ENCODE measurements at places on chromosomes 2 and 18. TPM values are rescaled to one million over a fixed set of nuclear protein-coding genes. Genes with fewer than 3 reads are reported as not detected.

Gene COA5
- 31.2 TPM for total RNA-seq

GRCh38 chr2:196096982-196097745, 28.5 kb upstream of the DNAH7 start:
- H3K4me3 ChIP-seq = no peak overlapping the region
- H3K4me1 ChIP-seq = peaks cover 8% of the 10 kb centered on the region
- no peak overlapping the region for H3K27ac ChIP-seq
- no peaks in the 10 kb centered on the region for H3K27me3 ChIP-seq
- no peaks in the 10 kb centered on the region for H3K36me3 ChIP-seq
- no peak for DNase-seq

DNA sequence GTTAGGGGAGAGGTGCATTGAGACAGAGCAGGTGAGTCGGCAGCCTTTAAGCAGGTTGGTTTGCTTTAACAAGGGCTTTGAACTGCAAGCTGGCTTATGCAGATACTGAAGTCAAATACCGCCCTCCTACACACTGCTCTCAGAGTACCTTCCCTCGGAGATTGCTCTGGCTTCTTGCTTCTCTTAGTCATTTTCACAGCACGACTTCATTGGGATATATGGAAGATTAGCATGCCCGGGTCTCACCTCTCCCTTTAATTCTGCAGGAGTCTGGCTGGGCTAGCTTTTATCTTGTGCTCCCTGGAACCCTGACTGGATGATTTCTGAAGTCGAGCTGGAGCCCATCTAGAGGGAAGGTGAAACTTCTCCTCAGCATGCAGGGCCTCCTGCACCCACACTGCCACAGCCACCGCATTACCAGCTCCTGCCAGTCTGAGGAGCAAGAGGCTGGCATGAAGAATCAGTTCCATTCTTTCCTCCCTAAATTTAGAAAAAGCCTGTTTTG, 395.5 kb upstream of the HNRNPA3 start:
- H3K27me3 ChIP-seq = no peaks in the 10 kb centered on the region
- DNase-seq = no peak
- H3K36me3 ChIP-seq = no peaks in the 10 kb centered on the region
- H3K4me3 ChIP-seq = no peak overlapping the region
- H3K4me1 ChIP-seq = peaks cover 8% of the 10 kb centered on the region

DNA sequence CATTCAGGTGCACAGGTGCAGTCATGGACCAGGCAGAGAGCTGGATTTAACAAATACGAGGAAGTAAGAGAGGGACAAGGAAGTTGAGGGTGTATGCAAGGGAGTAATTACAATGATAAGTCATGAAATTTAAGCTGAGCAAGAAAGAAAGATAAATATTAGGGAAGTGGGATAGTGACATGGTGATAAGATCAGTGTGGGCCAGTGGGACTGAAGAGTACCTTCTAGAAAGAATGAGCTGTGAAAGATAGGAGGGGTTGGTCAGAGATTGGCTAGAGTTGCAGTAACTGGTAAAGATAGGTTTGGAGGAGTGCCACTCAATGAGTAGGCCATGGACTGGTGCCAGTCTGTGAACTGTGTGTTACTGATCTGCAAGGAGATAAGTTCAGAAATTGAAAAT, 200.8 kb upstream of the SIX3 start:
- H3K27me3 ChIP-seq = no peaks in the 10 kb centered on the region
- DNase-seq = no peak
- no peak overlapping the region for H3K27ac ChIP-seq
- no peak overlapping the region for H3K4me3 ChIP-seq

Gene RELCH
- total RNA-seq = 29.9 TPM

- H3K27me3 ChIP-seq = no peaks in the 10 kb centered on the region
- no peak overlapping the region for H3K27ac ChIP-seq
- H3K4me1 ChIP-seq = no peaks in the 10 kb centered on the region
- no peak for DNase-seq
These were observed 461.6 kb downstream of the BCL11A start for GRCh38 chr2:60091894-60092293.

Gene ATP6V1B1
- total RNA-seq = 2.2 TPM

- H3K4me1 ChIP-seq = peaks cover 10% of the 10 kb centered on the region
- no peak overlapping the region for H3K27ac ChIP-seq
- H3K4me3 ChIP-seq = no peak overlapping the region
- no peak for DNase-seq
These were observed 30.6 kb downstream of the HNRNPLL start for GRCh38 chr2:38572167-38572566.

DNA sequence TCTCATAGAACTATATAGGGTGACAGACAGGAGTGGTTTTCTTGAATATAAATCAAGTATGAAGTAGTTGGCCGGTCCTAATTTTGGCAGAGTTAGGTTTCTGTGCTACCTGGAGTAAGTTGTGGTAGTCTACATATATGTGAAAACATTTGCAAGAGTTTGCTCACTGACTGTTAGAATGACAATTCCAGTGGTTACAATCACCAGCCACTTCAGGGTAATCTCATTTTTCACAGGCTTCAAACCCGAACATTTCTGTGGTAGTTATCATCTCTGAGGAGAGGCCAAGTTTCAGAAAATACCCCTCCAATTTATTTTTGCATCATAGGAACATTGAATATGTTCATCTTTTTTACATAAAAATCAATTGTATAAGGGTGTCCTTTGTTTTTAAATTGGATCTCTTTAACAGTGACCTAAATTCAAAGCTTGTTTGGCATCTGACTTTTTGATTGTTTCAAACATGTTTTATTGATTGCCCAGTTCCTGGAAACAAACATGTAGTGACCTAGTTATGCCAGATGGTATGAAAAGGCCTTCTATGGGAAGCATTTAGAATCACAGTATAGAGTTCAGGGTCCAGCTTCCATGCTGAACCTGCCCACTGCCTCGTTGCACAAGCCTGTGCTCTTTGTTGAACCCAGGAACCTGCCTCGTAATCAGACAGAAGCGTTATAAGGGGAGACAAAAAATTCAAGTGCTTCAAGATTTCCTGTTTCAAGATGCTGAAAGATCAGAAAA, 250.6 kb downstream of the LTBP1 start:
- H3K27ac ChIP-seq = no peak overlapping the region
- no peak for DNase-seq
- H3K4me3 ChIP-seq = no peak overlapping the region
- no peaks in the 10 kb centered on the region for H3K36me3 ChIP-seq

GRCh38 chr2:129653246-129653645, 326.2 kb upstream of the RAB6C start:
- no peaks in the 10 kb centered on the region for H3K4me1 ChIP-seq
- H3K4me3 ChIP-seq = no peak overlapping the region
- H3K27me3 ChIP-seq = no peaks in the 10 kb centered on the region

DNA sequence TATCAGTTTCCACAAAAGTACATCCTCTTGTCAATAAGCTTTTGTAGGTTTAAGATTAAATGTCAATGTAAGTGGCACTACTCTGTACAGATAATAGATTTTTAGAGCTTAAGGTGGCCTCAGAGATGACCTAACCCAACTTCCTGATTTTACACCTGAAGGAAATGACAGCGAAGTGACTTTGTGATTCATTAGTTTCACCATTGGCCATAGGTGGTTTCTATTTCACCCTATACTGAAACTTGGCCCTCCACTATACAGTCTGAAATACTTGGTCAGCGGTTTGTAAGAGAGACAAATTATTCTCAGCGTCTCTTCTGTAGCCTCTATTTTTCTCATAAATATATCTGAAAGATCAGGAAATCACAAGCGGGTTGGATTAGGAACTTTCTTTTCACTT, 330.4 kb upstream of the FAM98A start:
- no peaks in the 10 kb centered on the region for H3K36me3 ChIP-seq
- H3K4me3 ChIP-seq = no peak overlapping the region
- H3K27me3 ChIP-seq = no peaks in the 10 kb centered on the region
- no peak for DNase-seq
- no peak overlapping the region for H3K27ac ChIP-seq
- no peaks in the 10 kb centered on the region for H3K4me1 ChIP-seq

DNA sequence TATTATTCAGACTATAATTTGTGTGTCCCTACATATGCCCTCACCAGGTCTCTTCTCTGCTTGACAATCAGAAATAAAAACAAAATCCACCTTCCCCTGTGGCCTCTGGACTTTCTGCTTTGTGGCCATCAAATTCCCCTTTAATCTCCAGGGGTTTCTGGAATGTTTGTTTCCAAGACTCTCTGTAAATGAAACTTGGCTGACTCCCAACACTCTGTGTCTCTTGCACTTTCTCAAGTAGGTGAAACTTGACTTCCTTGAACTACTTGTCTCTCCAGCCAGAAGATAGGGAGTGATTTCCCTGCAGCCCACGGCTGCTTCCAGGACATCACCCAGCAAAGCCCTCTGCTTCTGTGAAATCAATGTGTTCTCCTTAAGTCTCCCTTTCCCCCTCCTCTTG, 54.1 kb upstream of the AQP4 start:
- H3K27ac ChIP-seq = no peak overlapping the region
- no peaks in the 10 kb centered on the region for H3K36me3 ChIP-seq
- H3K27me3 ChIP-seq = no peaks in the 10 kb centered on the region

GRCh38 chr2:127558911-127559310, 23.4 kb downstream of the MYO7B start:
- no peaks in the 10 kb centered on the region for H3K27me3 ChIP-seq
- no peak overlapping the region for H3K27ac ChIP-seq
- no peak for DNase-seq
- H3K4me1 ChIP-seq = no peaks in the 10 kb centered on the region
- no peaks in the 10 kb centered on the region for H3K36me3 ChIP-seq
- no peak overlapping the region for H3K4me3 ChIP-seq

DNA sequence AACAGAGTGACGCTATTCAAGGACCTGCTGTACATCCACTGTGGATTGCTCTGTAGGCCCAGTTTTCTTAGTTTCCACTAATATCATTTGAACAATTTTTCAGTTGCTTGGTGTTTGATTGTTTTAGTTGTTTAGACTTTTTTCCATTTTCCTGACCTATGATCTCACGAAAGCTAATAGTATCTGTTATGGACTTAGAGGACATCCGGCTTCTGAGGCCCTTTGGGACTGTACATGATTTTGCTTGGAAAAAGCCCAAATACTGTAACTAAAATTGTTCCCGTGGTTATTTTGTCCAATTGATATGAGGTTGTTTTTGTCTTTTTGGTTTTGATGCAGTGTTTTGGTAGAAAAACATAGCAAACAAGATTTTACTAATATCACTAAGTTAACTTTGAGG, 174.6 kb downstream of the PLCL1 start:
- H3K4me3 ChIP-seq = no peak overlapping the region
- H3K27ac ChIP-seq = no peak overlapping the region
- no peak for DNase-seq

Gene STPG4
- total RNA-seq = 0.77 TPM

Gene CD226
- 5.4 TPM for total RNA-seq

DNA sequence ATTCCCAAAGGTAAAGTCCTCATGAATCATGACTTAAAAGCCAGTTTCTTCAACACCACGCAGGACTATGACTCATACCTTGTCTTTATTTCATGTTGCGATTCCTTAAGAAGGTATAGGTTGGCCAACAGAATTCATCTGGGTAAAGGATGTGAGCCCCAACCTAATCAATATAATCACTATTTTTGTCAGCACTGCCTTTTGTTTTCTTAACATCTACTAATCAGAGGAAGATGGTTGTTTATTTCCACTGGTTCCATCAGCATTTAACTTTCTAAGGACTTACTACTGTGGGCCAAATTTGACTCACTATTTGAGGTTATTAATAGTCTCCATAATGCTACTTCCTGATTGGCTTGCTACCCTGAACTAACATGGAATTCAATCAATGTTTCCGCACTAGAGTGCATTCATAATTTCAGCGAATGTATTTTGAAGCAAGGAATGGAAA, 78.6 kb downstream of the SCG2 start:
- DNase-seq = no peak
- H3K4me3 ChIP-seq = no peak overlapping the region
- H3K4me1 ChIP-seq = no peaks in the 10 kb centered on the region
- no peaks in the 10 kb centered on the region for H3K27me3 ChIP-seq
- no peak overlapping the region for H3K27ac ChIP-seq

- no peaks in the 10 kb centered on the region for H3K4me1 ChIP-seq
- no peak for DNase-seq
- H3K27me3 ChIP-seq = no peaks in the 10 kb centered on the region
- H3K36me3 ChIP-seq = no peaks in the 10 kb centered on the region
- no peak overlapping the region for H3K27ac ChIP-seq
These were observed 17.3 kb downstream of the PARD6G start for GRCh38 chr18:80229766-80230745.

Gene UGT1A8
- not detected for total RNA-seq

Gene ASB3
- total RNA-seq = 35.0 TPM

DNA sequence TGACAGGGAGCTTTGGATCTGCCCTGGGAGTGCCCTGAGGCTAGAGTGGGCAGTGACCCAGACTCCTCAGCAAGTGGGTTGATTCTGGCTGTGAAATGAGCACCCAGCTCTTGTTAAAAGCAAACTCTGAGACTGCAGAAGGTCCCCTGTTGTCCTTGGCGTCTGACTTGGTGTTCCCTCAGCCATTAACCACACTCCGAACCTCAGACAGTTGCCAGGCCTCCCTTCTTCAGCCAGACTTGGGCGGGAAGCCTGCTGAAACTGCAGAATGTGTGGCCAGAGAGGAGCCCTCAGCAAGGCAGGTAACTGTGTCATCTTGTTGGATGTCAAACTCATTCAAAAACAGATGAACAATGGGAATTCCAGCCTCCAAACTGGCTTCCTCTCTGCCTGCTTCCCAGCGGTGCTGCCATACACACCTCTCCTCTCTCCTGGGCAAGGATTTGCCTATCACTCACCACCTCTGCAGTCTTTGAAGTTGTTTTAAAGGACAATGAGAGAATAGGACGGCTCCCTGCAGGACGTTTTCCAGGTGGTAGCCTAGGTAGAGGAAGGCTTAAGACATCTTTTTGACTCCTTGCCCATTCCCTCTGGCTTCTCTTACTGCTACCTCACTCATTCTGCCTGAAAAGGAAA, 38.9 kb upstream of the B3GNT2 start:
- no peak for DNase-seq
- no peaks in the 10 kb centered on the region for H3K36me3 ChIP-seq
- no peaks in the 10 kb centered on the region for H3K4me1 ChIP-seq
- no peak overlapping the region for H3K4me3 ChIP-seq
- H3K27me3 ChIP-seq = no peaks in the 10 kb centered on the region

GRCh38 chr2:207533461-207534008, 3.8 kb downstream of the CREB1 start:
- H3K4me1 ChIP-seq = peaks cover 58% of the 10 kb centered on the region
- peak overlapping the region; percentile 31 for H3K27ac ChIP-seq
- H3K36me3 ChIP-seq = no peaks in the 10 kb centered on the region
- DNase-seq = no peak
- no peak overlapping the region for H3K4me3 ChIP-seq

DNA sequence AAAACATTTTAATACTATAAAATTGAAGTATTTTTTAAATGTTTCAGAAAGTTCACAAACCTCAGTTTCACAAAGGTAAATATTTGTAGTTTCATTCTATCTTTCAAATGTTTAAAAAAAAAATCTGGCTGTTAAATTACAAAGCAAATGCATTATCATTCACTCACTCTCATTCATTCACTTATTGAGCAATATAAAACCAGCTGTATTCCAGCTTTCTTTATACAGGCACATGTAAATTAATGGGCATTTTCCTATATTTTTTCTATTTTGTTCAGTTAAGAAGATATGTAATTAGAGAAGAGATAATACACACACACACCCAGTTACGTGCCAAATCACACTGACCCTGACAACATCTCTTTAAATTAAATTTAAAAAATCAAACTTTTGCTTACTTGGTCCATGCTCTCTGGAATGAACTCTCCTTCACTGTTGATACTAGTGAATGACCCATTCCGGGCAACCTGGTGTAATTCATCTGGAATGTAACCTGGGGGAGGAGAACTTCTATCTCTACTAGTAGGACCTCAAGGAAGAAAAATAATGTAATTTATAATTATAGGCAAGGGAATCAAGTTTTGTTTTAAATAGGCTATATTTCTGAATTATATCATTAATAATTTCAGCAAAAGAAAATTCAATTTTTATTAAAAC, 32.5 kb upstream of the ERCC3 start:
- H3K27me3 ChIP-seq = no peaks in the 10 kb centered on the region
- H3K27ac ChIP-seq = no peak overlapping the region
- no peaks in the 10 kb centered on the region for H3K4me1 ChIP-seq
- DNase-seq = no peak
- peaks cover 94% of the 10 kb centered on the region for H3K36me3 ChIP-seq

All from lower lobe of right lung (tissue), 2 donors.